Fibroblast of skin of back (primary cell): ENCODE measurements at places on chromosomes 3 and 15.

DNA sequence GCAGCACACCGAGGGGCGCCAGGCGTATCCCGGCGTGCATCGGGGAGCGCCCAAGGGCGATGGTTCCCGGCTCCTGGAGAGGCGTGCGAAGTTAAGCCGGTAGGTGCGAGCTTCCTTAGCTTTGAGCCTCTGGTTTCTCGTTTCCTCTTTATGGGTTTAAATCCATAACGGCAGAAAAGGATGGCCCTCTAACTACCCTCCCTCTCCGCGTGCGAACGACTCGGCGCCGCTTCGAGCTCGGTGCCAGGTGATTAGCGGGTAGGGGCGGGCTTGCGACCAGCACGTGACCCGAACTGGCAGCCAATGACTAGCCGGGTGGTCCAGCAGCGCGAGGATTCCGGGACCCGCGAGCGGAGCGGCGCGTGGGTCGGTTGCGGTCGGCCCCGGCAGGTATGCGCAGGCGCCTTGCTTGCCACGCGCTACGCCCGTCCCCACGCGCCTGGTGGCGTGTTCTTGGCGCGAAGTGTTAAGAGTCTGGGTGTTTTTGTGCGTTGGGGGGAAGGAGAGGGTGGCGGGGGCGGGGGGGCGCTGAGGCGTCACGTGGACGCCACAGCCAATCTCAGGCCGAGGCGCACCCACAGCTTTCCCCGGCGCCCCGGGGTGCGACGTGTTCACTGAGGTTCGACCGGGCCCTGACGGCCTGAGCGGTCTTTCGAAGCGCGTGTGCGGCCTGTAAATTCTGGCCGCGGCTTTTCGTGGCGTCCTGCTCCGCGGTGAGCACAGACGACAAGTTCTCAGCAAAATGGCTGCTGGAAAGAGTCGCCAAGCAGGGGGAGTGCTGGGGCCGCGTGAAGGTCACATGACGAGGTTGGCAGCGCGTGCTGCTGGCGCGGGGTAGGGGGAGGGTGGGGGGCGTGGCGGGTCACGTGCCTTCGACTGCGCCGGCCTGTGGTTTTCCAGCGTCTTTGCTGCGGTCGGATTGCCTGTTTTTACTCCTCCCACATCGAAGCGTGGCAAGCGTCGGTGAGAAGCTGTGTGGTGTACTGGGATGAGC, 38.7 kb upstream of the MGA start:
- DNase-seq: peak; percentile 82

DNA sequence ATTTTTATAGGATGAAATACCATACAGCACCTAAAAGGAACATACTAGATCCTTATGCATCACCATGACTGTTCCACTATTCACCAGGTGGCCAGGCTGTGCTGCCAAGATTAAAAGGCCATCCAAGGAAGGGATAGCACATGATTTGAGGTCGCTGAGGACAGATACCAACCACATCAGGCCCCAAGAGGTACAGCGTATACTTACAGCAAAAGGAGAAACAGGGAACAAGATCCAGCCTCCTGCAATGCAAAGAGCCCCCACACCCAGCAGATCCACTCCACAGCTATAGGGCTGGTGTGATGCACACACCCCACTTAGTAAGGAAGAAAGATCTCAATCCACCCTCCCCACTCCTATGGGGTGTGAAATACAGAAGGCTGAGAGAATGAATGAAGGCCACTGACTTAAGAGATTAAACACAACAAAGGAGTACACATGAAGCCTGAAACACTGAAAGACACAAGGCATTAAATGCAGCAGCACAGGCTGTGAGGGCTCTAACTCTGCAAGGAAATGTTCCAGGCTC, 32.0 kb upstream of the ZNF445 start:
- no peak for DNase-seq

- no peak for DNase-seq
Observed at GRCh38 chr3:68996356-68996995, 17.0 kb downstream of the EOGT start.

DNA sequence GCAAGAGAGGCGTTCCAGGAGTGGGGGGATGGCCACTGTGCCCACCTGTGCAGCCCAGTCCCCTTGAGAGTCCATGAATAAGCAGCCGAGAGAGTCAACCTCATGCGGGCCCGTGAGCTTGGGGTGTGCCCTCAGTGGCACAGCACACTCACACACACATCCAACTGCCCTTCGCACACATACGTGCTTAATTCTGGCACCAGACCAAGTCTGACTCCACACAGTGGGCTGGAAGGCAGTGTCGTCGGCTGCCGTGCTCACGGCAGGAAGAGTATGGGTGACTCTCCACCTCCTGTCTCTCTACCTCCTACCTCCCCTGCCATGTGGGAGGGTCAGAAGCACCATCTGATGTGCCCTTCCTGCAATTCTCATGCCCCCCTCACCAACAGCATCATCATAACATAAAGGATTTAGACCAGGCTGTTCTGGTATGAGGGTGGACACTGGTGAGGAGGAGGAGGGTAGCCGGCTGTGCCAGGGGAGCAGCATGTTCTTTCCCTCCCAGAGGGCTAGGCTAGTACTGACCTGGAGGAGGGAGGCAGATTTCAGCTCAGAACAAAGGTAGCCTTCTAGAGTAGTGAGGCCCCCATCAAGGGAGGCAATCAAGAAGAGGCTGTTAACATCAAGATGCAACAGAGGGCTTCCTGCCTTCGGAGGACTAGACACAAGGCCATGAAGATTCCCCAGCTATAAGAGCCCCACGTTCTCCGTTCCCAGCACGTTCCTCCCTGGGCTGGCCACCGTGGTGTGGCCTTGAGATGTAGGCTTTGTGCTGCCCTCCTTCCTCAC, 5.3 kb upstream of the STRA6 start:
- DNase-seq: no peak

GRCh38 chr15:52233405-52233804, 42.2 kb upstream of the GNB5 start:
- DNase-seq: peak; percentile 51

GRCh38 chr15:60731583-60732130, 252.7 kb upstream of the ICE2 start:
- DNase-seq: no peak
